ENCODE measurements at places on chromosomes 12 and 14.

GRCh38 chr12:98123021-98123461 lies 392.3 kb upstream of the TMPO start:
- H3K36me3 ChIP-seq, result no peaks in the 10 kb centered on the region
- no peak for DNase-seq
- peak overlapping the region; percentile 32 for H3K27ac ChIP-seq
- H3K4me3 ChIP-seq, result no peak overlapping the region

DNA sequence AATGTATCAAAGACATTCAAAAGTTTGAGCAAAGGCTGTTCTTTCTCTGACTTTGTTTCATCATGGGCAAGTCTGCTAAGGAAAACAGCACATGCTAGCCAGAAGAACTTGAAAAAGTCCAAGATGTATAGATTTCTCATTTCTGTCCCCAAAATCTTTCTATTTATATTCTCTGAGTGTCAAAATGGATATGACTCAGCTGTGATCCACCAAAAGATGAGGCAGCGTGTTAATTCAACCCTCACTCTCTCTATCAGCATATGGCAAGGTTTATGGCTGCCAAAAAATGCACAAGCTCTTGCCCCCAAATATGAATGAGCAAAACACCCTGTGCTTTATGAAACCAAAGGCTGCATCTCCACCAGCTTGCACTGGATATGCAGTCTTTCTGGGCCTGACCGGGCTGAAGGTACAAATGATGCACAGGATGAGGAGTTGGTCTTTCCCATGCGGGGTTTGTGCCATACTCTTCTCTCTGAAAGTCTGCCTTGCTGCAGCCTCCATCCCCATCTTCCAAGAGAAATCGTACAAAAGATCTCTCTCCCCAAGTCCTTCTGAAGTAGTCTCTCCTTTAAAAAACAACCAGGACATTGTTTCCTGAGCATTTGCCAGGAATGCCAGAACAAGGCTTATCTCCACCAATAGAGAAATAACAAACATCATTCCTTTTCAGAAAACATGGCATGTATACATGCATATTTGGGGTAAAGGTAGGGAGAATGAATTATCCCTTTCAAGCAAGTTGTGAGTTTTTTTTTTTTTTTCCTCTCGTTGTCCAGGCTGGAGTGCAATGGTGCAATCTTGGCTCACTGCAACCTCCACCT lies 203.4 kb downstream of the TMX1 start:
- H3K4me1 ChIP-seq, result peaks cover 12% of the 10 kb centered on the region
- no peaks in the 10 kb centered on the region for H3K36me3 ChIP-seq
- no peak overlapping the region for H3K4me3 ChIP-seq
- DNase-seq, result no peak

- H3K36me3 ChIP-seq, result no peaks in the 10 kb centered on the region
- H3K4me1 ChIP-seq, result 0 out of 2 replicates have a peak, but pooled peaks cover 4% of the 10 kb centered on the region
- H3K27me3 ChIP-seq, result no peaks in the 10 kb centered on the region
- H3K4me3 ChIP-seq, result no peak overlapping the region
Measured at GRCh38 chr14:105290621-105291346, 10.0 kb downstream of the BRF1 start.

GRCh38 chr12:29673346-29673745 lies 110.4 kb downstream of the TMTC1 start:
- H3K27ac ChIP-seq, result no peak overlapping the region
- no peaks in the 10 kb centered on the region for H3K27me3 ChIP-seq
- H3K4me1 ChIP-seq, result peaks cover 21% of the 10 kb centered on the region
- H3K4me3 ChIP-seq, result no peak overlapping the region
- no peak for DNase-seq

GRCh38 chr14:50060871-50061663 lies 55.3 kb downstream of the VCPKMT start:
- peak overlapping the region; percentile 20 for H3K27ac ChIP-seq
- no peak overlapping the region for H3K4me3 ChIP-seq
- H3K4me1 ChIP-seq, result peaks cover 32% of the 10 kb centered on the region
- no peak for DNase-seq

GRCh38 chr12:68499616-68500015 lies 111.1 kb upstream of the RAP1B start:
- no peaks in the 10 kb centered on the region for H3K36me3 ChIP-seq
- no peak overlapping the region for H3K4me3 ChIP-seq
- no peak for DNase-seq
- no peak overlapping the region for H3K27ac ChIP-seq
- peaks cover 2% of the 10 kb centered on the region for H3K4me1 ChIP-seq

DNA sequence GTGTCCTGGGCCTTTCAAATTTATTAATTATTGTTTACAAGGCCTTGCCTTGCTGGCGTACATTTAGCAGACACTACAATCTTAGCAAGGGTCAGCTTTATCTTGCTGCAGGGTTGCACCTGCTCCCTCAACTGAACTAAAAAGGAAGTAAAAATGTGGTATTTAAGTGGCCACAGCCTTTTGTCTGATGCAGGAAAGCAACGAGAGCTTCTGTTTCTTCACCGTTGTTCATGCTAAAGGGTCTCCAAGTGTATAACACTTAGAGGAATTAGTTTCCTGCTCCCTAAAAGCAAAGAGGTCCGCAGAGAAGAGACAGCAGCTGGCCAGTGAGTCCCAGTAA lies 62.8 kb upstream of the EGLN3 start:
- peaks cover 42% of the 10 kb centered on the region for H3K4me1 ChIP-seq
- no peak overlapping the region for H3K4me3 ChIP-seq
- no peaks in the 10 kb centered on the region for H3K36me3 ChIP-seq
- H3K27ac ChIP-seq, result no peak overlapping the region
- H3K27me3 ChIP-seq, result no peaks in the 10 kb centered on the region
- no peak for DNase-seq

- no peaks in the 10 kb centered on the region for H3K4me1 ChIP-seq
- H3K36me3 ChIP-seq, result no peaks in the 10 kb centered on the region
- no peak for DNase-seq
- H3K27me3 ChIP-seq, result peaks cover 3% of the 10 kb centered on the region
- H3K27ac ChIP-seq, result no peak overlapping the region
- H3K4me3 ChIP-seq, result no peak overlapping the region
Measured at GRCh38 chr14:66131111-66131510, 355.1 kb upstream of the CCDC196 start.

GRCh38 chr12:112160611-112161010 lies 35.3 kb downstream of the TRAFD1 start:
- no peak overlapping the region for H3K27ac ChIP-seq
- DNase-seq, result no peak
- H3K27me3 ChIP-seq, result no peaks in the 10 kb centered on the region
- H3K4me3 ChIP-seq, result no peak overlapping the region
- H3K36me3 ChIP-seq, result peaks cover 53% of the 10 kb centered on the region

- DNase-seq, result no peak
- H3K4me3 ChIP-seq, result peak overlapping the region; percentile 74
- peaks cover 20% of the 10 kb centered on the region for H3K27me3 ChIP-seq
- no peaks in the 10 kb centered on the region for H3K36me3 ChIP-seq
- H3K27ac ChIP-seq, result no peak overlapping the region
Measured at GRCh38 chr14:99792210-99792535, 1.0 kb upstream of the EML1 start.

GRCh38 chr12:79680051-79680450 lies 10.7 kb downstream of the PAWR start:
- peak overlapping the region; percentile 41 for H3K4me3 ChIP-seq
- peaks cover 6% of the 10 kb centered on the region for H3K36me3 ChIP-seq
- H3K27ac ChIP-seq, result no peak overlapping the region
- peaks cover 75% of the 10 kb centered on the region for H3K4me1 ChIP-seq
- DNase-seq, result no peak
- H3K27me3 ChIP-seq, result no peaks in the 10 kb centered on the region

DNA sequence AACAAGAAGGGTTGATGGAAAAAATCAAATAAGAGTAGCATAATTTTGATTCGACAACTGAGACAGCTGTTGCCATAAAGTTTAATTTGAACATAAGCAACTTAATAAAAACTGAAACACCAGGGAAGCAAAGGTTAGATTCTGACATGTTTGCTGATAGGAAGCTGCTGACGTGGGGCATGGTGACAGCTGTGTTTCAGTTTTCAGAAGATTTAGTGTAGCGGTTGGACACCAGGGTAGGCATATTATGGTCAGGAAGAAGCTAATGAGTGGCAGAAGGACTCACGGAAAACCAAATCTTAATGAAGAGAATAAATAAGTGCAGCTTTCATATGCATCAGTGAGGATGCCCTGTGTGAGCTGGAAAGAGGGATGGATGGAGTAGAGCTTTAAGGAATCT lies 336.7 kb upstream of the RPL10L start:
- H3K4me1 ChIP-seq, result no peaks in the 10 kb centered on the region
- no peak overlapping the region for H3K27ac ChIP-seq
- no peak overlapping the region for H3K4me3 ChIP-seq

- H3K27me3 ChIP-seq, result peaks cover 2% of the 10 kb centered on the region
- no peak for DNase-seq
- H3K4me1 ChIP-seq, result peaks cover 20% of the 10 kb centered on the region
- no peaks in the 10 kb centered on the region for H3K36me3 ChIP-seq
- H3K27ac ChIP-seq, result no peak overlapping the region
Measured at GRCh38 chr12:7058850-7059395, 1.6 kb upstream of the C1S start.

DNA sequence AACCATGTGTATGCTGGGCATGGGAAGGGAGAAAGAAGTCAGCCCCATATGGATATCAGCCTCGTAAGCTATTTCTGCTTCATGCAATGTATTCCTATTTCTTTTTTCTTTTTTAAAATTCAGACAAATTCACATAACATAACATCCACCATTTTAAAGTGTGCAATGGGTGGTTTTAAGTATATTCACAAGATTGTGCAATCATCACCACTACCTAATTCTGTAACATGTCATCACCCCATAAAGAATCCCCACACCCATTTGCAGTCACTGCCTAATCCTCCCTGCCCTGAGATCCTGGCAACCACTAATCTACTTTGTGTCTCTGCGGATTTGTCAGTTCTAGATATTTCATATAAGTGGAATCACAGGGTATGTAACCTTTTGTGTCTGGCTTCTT lies 9.5 kb downstream of the POMT2 start:
- H3K27ac ChIP-seq, result no peak overlapping the region
- H3K36me3 ChIP-seq, result no peaks in the 10 kb centered on the region
- H3K27me3 ChIP-seq, result no peaks in the 10 kb centered on the region
- peaks cover 34% of the 10 kb centered on the region for H3K4me1 ChIP-seq
- H3K4me3 ChIP-seq, result no peak overlapping the region

- H3K4me1 ChIP-seq, result peaks cover 22% of the 10 kb centered on the region
- no peaks in the 10 kb centered on the region for H3K36me3 ChIP-seq
- no peak overlapping the region for H3K27ac ChIP-seq
- no peak overlapping the region for H3K4me3 ChIP-seq
Measured at GRCh38 chr12:14952299-14952921, 9.0 kb downstream of the ARHGDIB start.

DNA sequence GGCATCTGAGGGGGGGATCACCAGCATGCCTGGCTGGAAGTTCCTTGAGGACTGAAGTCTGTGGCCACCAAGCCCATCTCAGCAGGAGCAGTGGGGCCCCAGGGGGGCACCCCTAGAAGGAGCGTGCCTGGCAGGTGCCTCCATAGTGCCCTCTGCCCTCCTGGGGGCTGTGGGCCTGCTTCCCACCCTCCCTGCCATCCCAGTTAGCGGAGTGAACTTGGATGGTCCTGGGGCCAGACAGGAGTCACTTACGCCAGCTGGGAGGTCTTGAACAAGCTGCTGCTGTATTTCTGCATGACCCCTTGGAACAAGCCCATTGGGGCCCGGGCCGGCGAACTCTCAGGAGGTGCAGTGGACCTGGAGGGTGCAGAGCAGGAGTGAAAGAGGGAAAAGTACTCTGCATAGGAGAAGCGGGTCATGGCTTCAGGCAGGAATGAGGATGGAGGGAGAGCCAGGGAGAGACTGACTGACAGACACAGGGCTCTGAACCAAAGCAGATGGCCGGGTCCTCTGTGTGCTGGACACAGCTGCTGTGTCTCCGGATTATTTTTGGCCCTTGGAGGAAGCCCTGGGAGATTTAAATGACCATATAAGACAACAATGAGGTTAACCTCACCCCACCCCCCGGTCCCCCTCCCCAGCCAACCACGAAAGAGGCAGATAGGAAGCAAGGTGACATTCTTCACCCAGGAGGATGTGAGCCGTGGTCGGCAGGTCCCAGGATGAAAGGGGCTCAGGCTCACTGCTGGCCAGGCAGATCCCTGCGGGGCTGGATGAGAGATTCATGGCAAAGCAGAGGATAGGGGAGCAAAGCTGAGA lies 19.6 kb downstream of the ASB2 start:
- H3K4me3 ChIP-seq, result no peak overlapping the region
- no peaks in the 10 kb centered on the region for H3K36me3 ChIP-seq
- peaks cover 42% of the 10 kb centered on the region for H3K4me1 ChIP-seq
- H3K27me3 ChIP-seq, result no peaks in the 10 kb centered on the region
- DNase-seq, result no peak
